ENCODE measurements at places on chromosomes 13 and 19.
A peak's percentile ranks its signal among the peaks of the same experiment; 100 is the strongest.

DNA sequence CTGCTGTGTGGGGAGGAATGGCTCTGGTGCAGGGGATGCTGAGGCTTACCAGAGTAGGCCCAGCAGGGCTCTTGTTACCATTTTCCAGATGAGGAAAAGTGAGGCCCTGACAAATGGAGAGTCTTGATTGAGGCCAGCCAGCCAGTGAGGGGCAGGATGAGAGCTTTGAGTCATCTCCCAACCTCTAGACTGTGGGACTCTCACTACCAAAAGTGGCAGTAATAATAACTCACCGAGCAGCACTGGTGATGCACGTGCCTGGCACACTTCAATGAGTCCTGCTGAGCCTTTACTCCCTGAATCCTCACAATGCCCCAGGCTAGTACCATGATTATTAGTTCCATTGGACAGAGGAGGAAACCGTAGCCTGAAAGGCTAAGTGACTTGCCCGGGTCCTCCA is 7.8 kb downstream of the CIC start:
- DNase-seq: no peak

DNA sequence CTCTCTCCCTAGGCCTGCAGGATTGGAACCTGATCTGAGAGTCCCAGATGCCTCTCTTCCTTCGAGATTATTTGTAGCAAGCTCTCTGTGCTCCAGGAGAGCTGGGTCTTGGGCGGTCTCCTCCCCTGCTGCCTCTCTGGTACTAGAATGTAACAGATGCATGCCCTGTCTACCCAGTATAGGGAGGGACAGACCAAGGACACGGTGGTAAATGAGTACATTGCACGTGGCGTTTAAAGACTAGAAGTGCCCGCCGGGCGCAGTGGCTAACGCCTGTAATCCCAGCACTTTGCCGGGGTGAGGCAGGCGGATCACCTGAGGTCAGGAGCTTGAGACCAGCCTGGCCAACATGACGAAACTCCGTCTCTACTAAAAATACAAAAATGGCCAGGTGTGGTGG is 11.7 kb downstream of the SLC27A1 start:
- no peak for DNase-seq

DNA sequence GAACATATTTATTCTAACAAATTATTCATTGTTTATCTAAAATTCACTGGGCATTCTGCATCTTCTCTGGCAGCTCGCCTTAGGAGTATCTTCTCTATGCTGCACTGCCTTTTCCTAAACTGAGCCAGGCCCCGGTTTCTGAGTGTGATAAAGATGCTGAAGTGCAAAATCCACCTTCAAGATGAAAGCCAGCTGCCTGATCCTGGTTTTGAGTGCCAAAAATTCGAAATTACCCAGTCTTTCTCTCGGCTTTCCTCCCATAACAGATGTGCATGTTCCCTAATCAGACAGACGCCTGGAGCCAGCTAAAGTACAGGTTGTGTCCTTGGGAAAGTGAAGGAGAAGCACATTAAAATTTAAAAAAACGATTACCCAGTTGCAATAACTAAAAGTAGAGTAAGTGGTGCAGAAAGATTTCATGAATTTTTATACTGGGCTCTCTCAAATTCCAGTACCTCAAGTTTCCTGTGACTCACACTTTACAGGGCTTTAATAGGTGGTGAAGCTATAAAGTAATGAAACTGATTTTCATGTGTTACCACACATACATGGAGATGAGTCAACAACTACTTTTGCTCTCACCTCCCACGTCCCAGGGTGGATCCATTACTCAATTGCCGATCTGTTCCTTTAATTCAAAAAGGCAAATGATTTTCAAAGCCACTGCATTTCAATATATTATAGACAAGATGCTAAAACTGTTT is 65.0 kb upstream of the GTF2F2 start:
- no peak for DNase-seq

DNA sequence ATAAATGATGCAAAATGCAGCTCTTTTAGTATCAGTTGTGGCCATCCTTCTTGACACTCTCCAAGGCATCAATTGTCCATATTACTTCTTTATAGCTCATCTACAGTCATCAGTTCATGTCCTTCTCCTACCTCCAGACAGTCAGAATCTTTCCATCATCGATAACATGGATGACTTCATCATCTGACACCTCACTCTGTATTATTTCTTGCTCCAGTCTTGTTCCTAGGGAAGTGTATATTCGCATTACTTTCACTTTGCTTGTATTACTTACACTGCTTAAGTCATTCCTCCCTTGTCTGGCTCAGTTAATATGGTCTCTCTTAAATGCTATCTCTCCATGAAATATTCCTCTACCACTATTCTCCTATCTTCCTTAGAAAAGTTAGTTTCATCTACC is 999.1 kb upstream of the SLC10A2 start:
- DNase-seq: no peak

DNA sequence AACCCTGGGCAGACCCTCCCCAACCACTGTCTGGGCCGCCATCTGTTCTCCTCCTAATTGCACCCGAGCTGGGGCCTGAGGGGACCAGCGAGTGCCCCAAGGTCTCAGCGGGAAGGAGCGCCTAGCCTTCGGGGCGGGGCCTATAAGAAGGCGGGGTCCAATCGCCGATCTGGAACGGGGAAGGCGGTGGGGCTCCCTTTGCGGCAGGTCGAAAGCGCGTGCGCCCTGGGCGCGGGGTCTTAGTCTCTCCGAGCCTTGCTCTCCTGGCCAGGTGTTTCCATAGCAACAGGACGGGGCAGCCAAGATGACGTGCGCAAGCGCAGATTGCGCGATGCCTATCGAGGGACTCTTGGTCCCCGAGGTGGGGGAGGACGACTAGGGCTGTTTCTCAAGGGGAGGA is 2.8 kb downstream of the MAST1 start:
- DNase-seq: no peak

DNA sequence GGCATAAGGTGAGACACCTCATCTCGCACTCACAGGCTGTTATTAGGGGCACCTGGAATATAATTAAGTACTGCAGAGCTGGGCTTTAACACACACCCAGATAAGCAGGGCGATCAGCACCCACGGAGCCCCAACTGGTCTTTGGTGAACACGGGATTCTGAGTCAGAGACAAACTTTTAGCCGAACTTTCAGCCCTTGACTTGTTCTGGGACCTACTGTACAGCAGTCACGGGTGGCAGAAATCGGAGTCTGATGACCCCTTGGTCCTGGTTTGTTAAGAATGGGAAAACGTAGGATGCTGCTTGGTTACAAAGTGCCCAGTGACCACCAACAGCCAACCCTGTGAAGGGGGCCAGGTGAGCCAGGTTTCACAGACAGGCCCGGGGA is 9.0 kb downstream of the SH3GL1 start:
- DNase-seq: no peak

DNA sequence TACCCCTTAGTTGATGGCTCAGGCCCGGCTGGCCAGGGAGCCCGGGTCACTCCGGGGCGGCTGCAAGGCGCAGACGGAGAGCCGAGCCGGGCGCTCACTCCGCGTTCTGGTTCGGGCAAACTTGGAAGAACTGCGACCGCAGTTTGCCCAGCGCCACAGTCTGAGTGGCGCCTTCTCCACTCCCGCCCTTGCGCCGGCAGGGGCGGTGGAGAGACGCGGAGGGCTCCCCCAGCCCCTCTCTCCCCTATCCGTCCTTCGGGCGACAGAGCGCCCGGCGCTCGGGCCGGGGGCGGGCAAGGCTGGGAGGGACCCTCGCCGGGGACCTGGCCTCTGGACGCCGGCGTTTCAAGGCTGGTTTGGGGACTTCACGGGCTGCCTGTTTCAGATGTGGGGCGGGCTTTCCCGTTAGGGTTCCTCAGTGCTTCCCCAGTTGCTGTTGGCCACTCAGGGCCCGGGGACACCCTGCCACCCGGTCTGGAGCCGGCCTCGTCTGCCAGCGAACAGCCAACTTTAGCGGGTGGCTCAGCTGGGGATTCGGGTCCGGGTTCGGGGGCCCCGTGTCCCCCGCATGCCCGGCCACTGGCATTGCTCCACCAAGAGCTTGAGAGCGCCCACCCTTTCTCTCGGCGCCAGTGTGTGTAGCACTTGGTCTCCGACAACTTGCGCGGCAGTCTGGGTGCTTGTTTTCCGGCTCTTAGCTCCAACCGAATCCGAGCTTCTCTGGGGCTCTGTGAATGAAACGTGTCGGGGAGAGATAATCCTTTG is 1.5 kb downstream of the GPC6 start:
- DNase-seq: peak; percentile 95

- DNase-seq: no peak
Measured at GRCh38 chr13:29136341-29136740, 316.2 kb downstream of the MTUS2 start.

GRCh38 chr19:10207026-10207425 is 12.3 kb upstream of the DNMT1 start:
- DNase-seq: no peak

DNA sequence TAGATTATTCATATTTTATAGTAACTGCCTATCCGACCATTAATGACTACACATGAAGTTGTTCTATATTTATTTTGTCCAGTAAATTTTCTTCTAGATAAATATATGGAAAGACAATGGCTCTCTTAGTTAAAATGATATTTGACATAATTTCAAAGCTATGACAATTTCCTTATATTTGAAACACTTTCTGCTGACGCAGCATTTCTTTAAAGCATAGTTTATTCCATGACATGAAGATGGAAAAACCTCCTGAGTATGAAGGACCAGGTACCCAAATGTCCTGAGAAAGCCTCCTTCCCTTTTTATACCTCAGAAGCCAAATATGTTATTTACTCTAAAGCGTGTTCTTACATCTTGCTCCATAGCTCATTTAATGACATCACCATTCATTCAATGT is 831.6 kb downstream of the EFNB2 start:
- no peak for DNase-seq

DNA sequence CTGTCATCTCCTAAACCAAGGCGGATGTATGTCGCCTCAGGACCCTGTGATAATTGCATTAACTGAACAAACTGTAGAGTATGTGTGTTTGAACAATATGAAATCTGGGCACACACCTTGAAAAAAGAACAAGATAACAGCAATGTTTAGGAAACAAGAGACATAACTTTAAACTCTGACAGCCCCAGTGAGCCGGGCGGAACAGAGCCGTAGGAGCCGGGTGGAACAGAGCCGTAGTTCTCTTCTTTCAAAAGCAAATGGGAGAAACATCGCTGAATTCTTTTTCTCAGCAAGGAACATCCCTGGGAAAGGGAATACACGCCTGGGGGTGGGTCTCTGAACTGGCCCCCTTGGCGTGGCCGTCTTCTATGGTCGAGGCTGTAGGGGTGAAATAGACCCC is 31.8 kb upstream of the ZNF675 start:
- DNase-seq: no peak

DNA sequence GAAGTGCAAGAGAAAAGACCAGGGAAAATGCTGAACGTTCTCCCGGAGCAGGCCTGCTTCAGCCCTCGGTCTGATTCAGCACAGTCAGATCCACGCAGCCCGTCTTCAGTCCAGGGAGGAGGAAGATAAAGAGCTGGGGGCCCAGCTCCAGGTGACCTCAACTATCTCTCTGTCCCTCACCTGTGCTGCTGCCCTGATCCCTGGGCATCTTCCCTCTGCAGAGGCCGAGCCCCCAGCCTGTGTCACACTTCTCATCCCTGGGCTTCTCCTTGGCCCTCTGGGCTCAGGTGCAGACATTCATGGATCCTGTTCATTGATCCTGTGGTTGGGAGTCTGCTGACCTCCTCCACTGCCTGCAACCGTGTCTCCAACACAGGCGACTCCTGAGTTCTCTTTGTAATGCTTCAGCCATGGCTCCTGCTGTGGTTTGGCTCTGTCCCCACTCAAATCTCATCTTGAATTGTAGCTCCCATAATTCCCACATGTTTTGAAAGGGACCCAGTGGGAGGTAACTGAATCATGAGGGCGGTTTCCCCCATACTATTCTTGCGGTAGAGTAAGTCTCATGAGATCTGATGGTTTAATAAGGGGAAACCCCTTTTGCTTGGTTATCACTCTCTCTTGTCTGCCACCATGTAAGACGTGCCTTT is 27.9 kb downstream of the COL4A2 start:
- DNase-seq: no peak

DNA sequence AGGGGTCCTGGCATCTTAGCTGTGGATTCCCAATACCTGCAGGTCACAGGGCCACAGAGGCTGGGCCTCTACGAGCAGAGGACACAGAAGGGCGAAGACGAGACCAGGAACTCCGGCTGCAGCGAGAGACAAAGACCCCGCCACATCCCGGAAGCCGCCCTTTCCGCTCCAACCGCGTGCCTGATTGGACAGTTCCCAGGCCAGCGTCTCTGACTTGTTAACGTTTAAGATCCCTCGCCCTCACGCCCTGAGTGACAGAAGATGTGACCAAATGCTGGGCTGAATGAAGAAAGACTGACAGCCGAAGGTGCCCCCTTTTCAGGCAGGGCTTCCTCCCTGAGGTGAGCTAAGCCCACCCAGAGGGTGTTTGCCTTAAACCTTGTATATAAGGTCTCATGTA is at the start of gene ZNF98:
TSS of gene ZNF98 (minus strand) at position 136 of the 400 bp plus-strand sequence. CDS start at position 14, 122 bp downstream.
- DNase-seq: peak; percentile 49

GRCh38 chr19:40365613-40366401 is 17.3 kb downstream of the PLD3 start:
- peak; percentile 25 for DNase-seq

- peak; percentile 89 for DNase-seq
Measured at GRCh38 chr19:53389978-53390377, 5.0 kb upstream of the ZNF765 start.

DNA sequence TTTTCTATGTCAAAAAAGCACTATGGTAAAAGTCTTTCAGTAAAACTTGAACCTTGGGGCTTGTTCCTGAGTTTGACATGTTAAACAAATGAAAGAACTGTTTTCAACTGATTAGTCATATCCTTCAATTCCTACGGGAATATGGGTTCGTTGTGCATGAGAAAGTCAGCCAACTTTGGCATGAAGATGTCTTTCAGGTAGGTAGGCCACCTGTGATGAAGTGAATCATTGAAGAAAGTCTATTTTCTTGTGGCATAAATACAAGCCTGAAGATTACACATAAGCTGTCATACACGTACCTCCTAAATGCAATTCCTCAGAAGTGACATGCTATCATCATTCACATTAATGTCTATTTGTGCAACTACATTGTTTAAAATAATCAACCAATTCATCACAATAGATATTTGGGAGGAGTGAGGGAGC is 513.0 kb downstream of the IRS2 start:
- DNase-seq: no peak

GRCh38 chr13:91516799-91517198 is 118.4 kb downstream of the GPC5 start:
- no peak for DNase-seq

DNA sequence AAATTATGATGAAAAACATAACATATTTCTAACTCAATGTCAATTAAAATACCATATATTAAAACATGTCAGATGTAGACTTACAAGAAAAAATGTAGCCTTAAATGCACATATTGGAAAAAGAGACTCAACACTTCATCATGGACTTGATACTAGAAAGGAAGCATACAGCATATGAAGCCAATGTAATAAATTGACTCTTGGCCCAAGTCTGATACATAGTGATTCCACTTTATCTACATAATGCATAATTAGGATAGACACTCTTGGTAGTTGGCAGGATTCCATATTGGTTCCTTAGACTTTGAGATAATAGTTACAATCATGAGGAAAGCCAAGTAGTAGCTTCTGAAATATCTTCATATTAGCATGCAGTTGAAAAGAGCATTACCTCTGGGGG is 1067.0 kb downstream of the PCDH17 start:
- no peak for DNase-seq

- DNase-seq: no peak
Measured at GRCh38 chr19:10260141-10260584, 8.1 kb downstream of the MRPL4 start.

- DNase-seq: no peak
Measured at GRCh38 chr19:54670576-54671357, 8.0 kb downstream of the LILRB4 start.

- peak; percentile 26 for DNase-seq
Measured at GRCh38 chr19:55355213-55355821, 798 bp upstream of the COX6B2 start.
